NCI-H2081 treated with DMSO at 0.1 percent for 48 hours (cell line): ENCODE measurements at places on chromosomes 7 and 10.
A peak's percentile ranks its signal among the peaks of the same experiment; 100 is the strongest.

GRCh38 chr10:91935886-91936285 lies 12.3 kb downstream of the BTAF1 start:
- no peak for DNase-seq

- DNase-seq: no peak
Measured at GRCh38 chr7:131145770-131146169, 181.9 kb upstream of the MKLN1 start.

GRCh38 chr7:21108182-21108581 lies 319.7 kb upstream of the SP4 start:
- peak; percentile 78 for DNase-seq

- DNase-seq: no peak
Measured at GRCh38 chr10:117596706-117597105, 54.2 kb downstream of the EMX2 start.

DNA sequence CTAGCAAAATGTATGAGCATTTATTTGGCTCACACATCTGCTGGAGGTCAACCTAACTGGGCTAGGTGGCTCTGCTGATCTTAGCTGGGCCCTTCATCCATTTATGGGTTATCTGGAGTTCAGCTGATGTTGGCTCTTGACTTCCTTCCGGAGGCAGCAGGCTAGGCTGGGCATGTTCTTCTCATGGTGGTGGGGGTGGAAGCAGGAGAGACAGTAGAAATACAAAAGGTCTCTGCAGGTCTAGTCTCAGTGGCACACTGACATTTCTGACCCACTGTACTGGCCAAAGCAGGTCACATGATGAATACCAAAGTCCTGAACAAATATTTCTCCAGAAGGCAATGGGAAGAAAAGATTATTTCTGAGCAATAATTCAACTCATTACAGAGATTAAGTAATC lies 334.6 kb downstream of the CRPPA start:
- no peak for DNase-seq

DNA sequence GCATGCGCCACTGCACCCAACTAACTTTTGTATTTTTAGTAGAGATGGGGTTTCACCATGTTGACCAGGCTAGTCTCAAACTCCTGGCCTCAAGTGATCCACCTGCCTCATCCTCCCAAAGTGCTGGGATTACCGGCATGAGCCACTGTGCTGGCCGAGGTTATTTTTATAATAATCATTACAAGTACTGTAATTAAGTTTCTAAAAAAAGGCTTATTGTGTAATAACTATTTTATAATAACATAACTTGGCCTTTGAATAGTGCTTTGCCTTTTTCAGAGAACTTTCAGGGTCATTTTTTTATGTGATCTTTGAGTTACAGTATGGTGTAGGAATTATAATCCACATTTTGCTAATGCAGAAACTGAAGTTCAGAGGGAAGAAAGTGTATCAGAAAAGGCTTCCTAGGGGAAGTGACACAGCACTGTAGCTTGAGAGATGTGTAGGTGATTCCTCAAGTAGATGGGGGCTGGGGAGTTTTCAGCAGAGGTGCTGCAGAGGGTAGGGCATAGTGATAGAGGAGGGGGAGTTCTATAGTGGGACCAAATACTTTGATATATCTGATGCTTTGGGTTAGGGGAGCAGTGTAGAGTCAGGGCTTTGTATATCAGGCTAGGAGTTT lies 9.2 kb upstream of the SYPL1 start:
- DNase-seq: no peak

DNA sequence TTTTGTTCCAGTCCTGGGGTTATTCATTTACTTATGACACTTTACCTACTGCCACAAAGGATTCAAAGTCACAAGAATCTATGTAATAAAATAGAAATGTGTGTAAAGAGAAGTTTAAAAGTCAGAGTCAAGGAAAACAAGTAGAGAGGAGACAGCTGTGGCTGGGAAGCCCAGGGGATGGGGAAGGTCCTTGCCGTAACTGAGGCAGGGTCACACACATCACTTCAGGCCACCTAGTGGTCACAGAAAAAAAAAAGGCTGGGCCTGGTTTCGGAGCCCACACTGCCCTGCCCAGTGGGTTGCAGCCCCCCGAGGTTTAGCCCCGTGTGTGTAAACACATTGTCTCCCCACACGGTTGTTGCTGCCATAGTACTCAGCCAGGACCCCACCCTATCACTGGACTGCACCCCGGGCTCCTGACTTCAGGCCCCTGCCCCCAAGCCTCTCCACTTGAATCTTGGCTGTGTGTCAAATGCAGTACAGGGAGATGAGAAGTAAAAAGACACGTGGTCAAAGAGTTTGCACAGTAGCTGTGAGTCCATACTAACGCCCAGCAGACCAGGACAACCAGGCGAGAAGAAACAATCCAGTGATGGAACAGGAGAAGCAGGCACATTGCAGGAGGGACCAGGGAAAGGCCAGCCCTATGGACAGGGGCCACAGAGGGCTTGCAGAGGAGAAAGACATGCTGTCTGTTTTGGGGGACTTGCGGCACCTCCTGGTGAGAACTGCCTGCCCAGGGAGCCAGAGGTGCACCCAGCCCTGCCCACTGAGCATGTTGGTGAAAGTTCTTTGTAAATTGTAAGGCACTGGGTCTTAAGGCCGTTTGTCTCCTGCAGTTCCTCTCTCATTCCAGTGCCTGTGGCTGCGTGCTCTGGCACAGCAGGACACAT lies 91.4 kb upstream of the MACROH2A2 start:
- DNase-seq: no peak

DNA sequence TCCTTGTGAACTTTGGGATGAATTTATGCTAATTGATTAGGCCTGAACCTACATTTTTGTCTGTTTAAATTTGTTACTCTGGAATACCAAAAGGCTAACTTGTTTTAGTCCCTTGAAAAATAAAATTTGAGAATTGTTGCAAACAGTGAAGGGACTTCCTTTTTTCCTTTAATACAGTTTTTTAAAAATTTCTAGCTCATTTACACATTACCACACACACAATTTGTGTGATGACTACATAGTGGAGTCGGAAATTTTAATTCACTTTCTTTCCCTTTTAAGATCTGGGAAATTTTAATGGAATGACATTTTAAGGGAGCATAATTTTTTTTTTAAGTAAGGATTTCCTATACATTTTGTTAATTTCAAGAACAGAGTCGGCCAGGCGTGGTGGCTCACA lies 8.6 kb upstream of the TMEM236 start:
- no peak for DNase-seq

- no peak for DNase-seq
Measured at GRCh38 chr7:108345710-108346336, 110.4 kb downstream of the NRCAM start.

- no peak for DNase-seq
Measured at GRCh38 chr10:119516381-119517234, 25.9 kb downstream of the RGS10 start.

GRCh38 chr10:43224321-43224720 lies 42.5 kb downstream of the RASGEF1A start:
- no peak for DNase-seq

- DNase-seq: no peak
Measured at GRCh38 chr7:537911-538634, 18.4 kb upstream of the PDGFA start.

DNA sequence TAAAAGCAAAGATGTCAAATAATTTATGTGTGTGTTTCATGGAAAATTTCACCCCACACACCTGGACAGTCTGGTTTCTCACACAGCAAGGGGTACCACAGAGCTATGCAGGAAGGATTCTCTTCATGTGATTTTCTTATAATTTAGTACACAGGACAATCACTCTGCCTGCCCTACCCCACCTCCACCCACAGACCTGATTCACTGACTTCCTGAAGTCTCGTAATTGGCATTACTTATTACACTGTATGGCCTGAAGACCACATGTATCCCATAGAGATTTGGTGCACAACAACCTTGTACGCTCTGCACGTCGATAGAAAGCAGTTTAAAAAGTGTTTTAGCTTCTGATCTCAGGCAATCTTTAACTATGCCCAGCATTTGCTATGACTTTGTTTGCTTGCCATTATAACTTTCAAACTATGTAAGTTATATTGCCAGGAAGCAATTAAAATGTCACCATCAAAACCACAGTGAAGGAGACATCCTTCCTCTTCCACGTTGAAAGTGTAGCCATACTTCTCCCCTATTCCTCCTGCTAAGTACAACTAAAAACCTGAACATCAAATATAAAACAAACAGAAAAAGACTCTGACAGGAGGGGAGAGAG lies 279.4 kb upstream of the IMMP2L start:
- no peak for DNase-seq

DNA sequence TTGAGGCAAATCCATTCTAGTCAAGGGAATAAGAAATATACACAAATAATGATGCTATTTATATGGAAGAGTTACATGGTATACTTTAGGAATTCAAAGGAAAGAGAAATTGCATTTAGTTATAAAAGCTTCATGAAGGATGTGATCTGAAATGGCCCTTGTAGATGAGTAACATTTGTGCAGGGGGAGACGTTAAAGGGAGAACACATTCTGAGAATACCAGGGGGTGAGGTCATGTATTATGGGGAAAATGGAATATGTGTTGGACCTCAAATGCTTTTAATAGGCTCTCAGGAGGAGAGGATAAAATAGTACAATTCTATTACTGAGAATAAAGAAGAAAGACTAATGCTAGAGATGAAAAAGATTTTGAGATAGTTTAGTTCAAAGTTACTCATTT lies 122.5 kb upstream of the NOBOX start:
- DNase-seq: no peak

DNA sequence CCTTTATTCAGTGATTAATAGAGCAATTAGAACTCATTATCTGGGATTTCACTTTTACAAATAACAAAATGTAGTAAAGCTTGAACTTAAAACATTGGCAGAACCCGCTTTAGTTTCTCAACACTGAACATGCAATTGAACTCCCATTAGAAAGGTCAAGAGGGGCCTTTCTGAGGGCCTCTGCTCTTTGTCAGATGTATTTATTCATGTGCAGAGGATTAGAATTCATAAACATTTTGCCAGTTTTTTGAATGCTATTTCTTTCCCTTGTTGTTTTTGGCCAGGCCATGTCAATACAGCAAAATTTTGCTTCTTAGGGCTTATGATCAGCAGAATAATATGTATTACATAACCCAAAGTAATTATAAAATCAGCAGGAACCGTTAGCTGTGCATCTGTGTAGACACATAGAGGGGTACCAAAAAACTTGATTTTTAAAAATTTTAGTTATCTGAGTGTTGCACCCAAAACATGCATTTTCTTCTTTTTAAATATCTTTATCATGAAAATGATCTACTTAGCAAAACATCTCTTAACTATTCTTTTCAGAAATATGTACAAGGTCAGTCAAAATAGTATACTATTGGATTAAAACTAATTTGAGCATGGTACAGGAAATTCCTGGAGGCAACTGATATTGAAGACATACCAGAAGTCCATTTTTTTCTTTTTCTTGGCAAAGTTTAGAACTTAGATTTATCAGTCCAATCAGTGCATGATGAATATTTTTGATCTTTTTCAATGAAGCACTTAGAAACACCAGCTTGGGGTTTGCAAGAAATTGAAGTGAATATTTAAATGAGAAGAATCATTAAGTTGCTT lies 177.5 kb downstream of the TWIST1 start:
- DNase-seq: no peak

DNA sequence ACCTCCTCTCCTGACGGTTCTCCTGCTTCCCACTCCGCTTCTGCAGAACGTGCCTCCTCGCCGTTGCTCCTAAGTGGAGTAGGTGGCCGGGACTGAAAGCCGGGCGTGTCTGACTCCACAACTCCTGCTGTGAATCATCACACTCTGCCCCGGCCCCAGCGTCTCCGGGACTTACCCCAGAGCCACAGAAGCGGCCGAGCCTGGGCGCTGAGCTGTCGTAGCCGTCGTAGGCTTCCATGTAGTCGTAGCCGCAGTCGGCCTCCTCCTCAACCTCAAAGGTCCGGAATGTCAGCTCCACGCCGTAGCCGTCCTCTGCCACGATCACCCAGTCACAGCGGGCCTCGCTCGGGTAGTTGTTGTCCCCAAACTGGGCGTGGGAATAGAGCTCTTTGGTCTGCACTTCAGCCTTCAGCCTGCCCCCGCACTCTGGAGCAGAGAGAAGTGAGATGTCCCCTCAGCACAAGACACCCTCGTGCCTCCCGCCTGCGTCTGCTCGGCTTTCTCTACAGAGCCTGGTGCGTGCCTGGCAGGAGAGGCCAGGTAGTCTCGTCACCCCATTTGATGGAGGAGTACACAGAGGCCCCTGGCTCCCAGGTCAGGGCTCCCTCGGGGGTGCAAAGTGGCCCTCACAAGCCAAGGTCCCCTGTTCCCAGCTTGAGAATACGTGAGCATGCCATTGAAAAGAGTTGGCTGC lies 11.2 kb upstream of the OPALIN start:
- no peak for DNase-seq

- no peak for DNase-seq
Measured at GRCh38 chr10:104895541-104895940, 254.5 kb downstream of the SORCS3 start.

- DNase-seq: no peak
Measured at GRCh38 chr7:125358551-125359167, 429.0 kb upstream of the POT1 start.

- DNase-seq: no peak
Measured at GRCh38 chr7:136325027-136325426, 347.9 kb upstream of the MTPN start.

DNA sequence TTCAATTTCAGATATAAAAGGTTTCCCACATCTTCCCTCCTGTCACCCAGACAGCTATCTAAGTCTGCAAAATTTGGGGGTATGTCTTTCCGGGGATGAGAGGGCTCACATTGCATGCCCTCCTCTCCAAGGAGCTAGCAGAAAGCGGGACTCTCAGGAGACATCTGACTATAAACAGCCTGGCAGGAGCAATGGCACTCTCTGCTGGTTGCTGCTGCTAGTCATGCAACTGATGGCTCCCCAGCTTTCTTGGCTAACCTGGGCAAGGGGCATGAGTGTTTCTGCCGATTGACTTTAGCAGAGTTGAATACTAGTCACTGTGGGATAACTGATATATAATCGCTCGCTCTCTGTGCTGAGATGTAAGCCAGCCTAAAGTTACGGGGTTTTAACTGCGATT lies 12.0 kb downstream of the TBX20 start:
- DNase-seq: no peak

- DNase-seq: no peak
Measured at GRCh38 chr10:116240157-116240950, 32.7 kb downstream of the GFRA1 start.

GRCh38 chr10:112347709-112348671 lies 25.9 kb upstream of the ACSL5 start:
- no peak for DNase-seq

- DNase-seq: no peak
Measured at GRCh38 chr10:93222211-93222754, 148.6 kb downstream of the CYP26A1 start.

DNA sequence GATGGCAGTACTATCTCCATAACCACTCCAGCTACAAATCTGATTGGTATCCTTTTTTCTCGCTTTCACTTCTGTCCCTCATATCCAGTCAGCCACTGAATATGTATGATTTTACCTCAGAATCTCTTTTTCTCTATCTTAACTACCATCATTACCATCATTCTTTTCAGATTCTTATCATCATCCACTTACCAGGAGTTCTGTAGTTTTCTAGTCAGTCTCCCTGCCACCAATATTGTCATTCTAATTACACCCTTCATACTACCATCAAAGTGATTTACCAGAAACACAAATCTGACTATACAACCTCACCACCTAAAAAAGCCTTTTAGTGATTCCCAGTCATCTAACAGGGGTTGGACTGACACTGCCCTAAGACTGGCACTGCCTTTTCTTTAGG lies 64.9 kb upstream of the TMEM140 start:
- DNase-seq: no peak

- DNase-seq: no peak
Measured at GRCh38 chr7:105841866-105842265, 34.5 kb downstream of the ATXN7L1 start.

GRCh38 chr10:53619671-53620070 lies 847.1 kb upstream of the MBL2 start:
- DNase-seq: no peak
